ENCODE measurements at places on chromosomes 2 and 18. TPM values are rescaled to one million over a fixed set of nuclear protein-coding genes. Genes with fewer than 3 reads are reported as not detected.

GRCh38 chr2:128317181-128317898 is 1.3 kb downstream of the HS6ST1 start:
- no peak for DNase-seq

GRCh38 chr2:57842531-57842930 is 204.1 kb upstream of the VRK2 start:
- DNase-seq = peak; percentile 21

- DNase-seq = peak; percentile 90
Measured at GRCh38 chr18:33755931-33756560, 178.0 kb downstream of the ASXL3 start.

- DNase-seq = peak; percentile 55
Measured at GRCh38 chr2:216222650-216223352, 113.7 kb downstream of the XRCC5 start.

DNA sequence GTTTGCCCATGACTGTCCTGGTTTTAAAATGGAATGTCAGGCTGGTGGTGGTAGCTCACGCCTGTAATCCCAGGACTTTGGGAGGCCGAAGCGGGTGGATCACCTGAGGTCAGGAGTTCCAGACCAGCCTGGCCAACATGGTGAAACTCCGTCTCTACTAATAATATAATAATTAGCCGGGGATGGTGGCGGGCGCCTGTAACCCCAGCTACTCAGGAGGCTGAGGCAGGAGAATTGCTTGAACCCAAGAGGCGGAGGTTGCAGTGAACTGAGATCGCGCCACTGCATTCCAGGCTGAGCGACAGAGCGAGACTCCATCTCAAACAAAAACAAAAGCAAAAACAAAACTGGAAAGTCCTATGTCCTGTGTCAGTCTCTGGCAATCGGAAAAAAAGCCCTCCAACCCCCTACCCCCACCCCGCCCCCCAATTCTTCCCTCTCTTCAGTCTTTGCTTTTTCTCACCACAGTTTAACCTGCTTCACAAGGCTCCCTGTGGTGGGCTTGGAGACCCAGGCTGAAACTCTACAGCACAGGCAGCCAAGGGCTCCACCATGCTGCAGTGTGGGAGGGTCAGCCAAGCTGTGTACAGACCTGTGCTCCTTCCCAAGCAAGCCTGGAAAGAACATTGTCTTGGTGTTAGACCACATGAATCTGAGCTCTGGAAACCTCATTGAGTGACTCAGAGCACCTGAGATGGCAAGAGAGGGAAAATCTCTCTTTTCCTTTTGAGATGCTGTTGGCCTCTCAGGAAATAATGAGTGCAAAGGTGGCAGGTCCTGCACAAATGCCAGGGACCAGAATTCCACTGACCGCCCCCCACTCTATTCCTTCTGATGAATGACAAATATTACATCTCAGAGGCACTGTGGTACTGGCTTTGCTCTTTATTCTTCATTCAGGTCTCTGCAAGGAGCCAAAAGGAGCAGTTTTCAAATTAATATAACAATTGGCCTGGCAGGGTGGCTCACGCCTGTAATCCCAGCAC is 16.7 kb downstream of the MYCN start:
- no peak for DNase-seq

GRCh38 chr2:197216361-197216979 is 94.1 kb downstream of the ANKRD44 start:
- no peak for DNase-seq

- no peak for DNase-seq
Measured at GRCh38 chr2:183825710-183826109, 701.5 kb downstream of the NUP35 start.

DNA sequence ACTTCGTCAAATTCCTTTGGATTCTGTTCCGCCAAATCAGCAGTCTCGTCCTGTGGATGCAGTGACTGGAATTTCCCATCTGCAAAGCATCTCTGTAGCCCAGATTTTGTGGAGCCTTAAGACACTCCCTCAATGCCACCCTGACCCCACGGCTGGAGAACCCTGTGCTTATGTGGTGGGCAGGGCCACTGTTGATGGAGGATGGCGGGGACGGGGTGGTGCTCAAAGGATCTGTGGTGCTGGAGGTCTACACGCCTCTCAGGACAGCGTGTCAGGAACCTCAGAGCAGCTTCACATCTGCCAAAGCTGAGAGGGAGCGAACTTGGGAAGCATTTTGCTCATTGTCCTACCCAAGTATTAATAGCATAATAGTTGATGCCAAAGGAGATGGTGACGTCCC is 200.1 kb downstream of the MGAT5 start:
- no peak for DNase-seq

- DNase-seq = no peak
Measured at GRCh38 chr2:7392076-7392787, 475.0 kb downstream of the RNF144A start.

DNA sequence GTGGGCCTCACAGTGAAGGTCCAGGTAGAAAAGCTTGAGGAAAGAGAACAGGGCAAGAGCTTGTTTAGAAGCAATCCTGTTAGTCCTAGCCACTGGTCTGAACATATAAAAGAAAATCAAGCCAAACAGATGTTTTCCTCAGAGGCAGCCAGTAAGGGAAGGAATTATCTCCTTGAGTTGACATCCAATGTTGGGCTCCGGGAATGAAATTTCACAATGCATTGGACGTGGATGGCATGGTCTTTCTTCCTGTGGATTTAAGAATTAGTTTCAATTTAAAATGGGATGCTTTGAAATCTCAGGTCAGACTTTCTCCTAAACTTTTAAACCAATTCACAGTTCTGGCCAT is 92.1 kb downstream of the ACKR3 start:
- DNase-seq = peak; percentile 92

GRCh38 chr2:233689501-233689900 is 3.2 kb upstream of the UGT1A6 start:
- peak; percentile 74 for DNase-seq

NDC80 gene
- total RNA-seq = 5.0 TPM

GRCh38 chr18:34821669-34822210 is 111.6 kb downstream of the DTNA start:
- DNase-seq = no peak

- peak; percentile 63 for DNase-seq
Measured at GRCh38 chr2:168920504-168921157, 19.5 kb downstream of the G6PC2 start.

DNA sequence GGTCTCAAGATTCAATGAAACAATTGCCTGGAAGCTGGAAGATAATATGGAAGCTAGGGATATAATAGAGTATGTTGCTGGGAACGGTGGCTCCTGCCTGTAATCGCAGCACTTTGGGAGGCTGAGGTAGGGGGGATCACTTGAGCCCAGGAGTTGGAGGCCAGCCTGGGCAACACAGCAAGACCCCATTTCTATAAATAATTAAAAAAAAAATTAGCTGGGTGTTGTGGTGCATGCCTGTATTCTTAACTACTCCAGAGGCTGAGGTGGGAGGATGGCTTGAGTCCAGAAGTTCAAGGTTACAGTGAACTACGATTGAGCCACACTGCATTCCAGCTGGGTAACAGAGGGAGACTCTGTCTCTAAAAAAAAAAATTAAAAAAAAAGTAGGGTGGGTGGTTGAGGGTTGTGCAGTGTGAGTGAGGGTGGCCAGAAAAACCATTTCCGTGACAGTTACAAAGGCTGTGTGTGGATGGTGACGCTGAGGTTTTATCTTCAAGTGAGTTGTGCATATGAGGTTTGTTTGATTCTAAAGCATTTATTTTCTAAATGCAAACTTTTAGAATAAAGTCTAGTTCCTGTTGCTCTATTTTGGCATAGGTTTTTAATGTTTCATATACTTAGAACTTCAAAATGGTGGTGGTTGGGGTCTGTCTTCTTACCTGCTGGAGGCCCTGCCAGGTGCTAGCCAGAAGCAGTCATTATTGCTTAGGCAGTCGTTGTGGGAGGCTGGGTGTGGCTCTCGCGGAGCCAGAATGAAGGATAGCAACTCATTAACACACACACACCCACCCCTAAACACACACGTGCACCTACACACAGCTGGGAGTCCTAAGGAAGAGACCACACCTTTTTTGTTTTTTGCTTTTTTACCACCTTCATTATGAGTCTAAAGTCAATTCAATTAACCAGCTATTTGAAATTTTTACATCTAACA is 4.7 kb upstream of the IL1R2 start:
- no peak for DNase-seq

DNA sequence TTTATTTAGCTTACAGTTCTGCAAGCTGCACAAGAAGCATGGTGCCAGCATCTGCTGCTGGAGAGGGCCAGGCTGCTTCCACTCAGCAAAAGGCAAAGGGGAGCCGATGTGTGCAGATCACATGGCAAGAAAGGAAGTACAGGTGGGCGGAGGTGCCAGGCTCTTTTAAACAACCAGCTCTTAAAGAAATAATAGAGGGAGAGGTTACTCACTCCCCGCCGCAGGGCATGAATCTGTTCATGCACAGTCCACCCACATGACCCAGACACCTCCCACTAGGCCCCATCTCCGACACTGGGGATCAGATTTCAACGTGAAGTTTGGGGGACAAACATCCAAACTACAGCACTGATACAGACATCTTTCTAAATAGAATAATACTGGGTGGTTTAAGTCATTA is 105.8 kb downstream of the MTCL1 start:
- DNase-seq = no peak

NEU2 gene
- not detected for total RNA-seq

SLC1A4 gene
- 9.5 TPM for total RNA-seq

GRCh38 chr2:160271171-160272086 is 71.4 kb upstream of the ITGB6 start:
- DNase-seq = peak; percentile 45

GRCh38 chr18:9609190-9609589 is 5.2 kb downstream of the PPP4R1 start:
- DNase-seq = no peak

DNA sequence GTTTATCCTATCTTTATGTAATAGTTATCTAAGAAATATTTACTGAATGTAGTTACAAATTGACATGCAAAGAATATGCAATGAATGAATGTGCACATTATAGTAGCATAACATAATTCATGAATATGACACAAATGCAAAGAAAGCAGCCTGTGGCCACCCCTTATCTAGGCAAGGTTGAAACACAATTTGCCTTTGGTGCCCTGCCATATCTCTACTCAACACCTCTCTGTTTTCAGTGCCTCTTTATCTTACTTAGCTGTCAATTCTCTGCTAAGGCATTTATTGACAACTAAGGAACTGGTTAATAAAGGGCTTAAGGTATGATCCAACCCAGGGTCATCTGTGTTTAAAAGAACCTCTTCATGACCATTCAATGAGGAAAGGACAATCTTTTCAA is 18.9 kb downstream of the REV1 start:
- no peak for DNase-seq

DNA sequence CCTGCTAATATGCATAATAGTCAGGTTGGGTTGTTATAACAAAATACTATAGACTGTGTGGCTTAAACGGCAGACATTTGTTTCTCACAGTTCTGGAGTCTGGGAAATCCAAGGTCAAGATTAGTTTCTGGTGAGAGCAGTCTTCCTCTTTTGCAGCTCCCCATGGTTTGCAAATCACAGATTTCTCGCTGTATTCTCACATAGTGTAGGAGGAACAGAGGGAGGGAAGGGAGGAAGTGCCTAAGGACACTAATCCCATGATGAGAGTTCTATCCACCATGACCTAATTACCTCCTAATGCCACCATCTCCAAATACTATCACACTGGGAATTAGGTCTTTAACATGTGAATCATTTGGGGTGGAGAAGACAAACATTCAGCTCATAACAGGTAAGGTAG is 20.1 kb upstream of the PTH2R start:
- no peak for DNase-seq

- DNase-seq = peak; percentile 20
Measured at GRCh38 chr2:54845514-54845913, 122.1 kb downstream of the EML6 start.

DNA sequence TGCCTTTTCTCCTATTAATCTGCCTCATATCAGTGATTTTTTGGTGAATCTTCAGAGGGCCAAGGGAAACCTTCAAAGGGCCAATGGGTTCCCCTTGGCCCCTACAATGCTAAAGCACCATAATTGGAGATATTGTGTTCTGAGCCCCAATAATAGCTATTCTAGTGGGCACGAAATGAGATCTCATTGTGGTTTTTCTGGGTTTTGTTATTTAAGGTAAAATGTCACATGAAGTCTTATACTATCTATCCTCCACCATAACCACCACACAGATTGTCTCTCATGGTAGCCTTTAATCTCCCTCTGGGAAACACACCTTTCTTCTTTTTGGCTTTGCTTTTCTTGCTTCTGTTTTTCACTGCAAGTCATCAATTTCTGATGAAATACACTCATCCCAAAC is 152.8 kb downstream of the B3GNT2 start:
- DNase-seq = no peak

DNA sequence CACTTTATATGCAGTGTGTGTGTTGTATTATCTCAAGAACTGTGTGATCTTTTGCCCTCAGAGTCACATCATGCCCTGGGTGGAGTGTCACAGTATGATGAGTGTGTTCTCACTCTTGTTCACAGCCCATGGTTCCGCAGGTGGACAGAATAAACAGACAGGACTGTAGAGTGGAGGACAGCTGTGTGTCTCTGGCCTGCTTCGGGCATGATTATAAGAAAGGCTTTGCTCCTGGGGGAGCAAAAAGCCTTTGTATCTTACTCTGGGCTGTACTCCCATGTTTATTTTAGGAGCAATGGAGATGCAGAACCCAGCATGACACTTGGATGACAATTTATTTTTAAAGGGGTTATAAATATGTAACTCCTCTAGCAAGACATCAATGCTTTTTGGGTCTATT is 371.7 kb upstream of the MEX3C start:
- DNase-seq = no peak

CAPN13 gene
- total RNA-seq = not detected

DNA sequence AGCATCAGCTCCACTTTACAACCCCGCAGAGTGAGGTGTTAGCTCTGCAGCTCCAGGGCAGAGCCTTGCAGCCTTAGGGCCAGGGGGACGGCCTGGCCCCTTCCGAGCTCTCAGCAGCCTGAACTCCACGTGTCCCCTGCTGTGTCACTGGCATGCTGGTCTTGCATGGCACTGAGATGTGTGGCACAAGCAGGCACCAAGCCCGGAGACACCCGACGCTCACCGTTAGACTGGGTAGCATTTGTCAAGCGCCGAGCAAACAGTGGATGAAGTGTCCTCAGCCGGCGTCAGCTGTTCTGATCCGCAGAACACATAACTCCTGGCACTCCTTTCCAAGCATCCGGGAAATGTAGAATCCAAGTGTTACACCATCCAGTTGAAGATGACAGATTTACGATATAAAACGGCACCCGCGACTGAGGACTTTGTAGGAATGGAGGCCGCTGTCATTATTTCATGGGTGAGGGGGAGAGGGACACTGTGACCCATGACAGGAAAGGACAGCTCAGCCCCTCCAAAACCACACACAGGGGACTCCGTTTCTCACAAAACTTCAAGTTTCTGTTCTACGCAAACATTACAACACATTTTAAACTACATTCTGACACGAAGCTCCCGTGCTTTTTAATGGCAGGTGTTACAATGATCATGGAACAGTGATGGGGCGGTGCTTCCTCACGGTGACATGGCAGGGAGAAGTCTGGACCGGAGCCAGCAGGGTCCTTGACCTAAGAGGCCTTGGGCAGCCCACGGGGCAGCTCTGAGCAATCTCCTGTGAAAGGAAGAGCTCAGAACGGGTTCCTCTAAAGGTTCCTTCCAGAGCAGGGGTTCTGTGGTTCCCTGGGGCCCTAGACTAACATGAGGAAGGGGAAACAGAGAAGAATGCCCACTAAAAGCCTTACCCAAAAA is 89.4 kb downstream of the HDAC4 start:
- no peak for DNase-seq

SULT1C4 gene
- total RNA-seq = 0.33 TPM

All from fibroblast of the aortic adventitia (primary cell).